ENCODE measurements at places on chromosomes 1 and 21. TPM values are rescaled to one million over a fixed set of nuclear protein-coding genes. Genes with fewer than 3 reads are reported as not detected.

DNA sequence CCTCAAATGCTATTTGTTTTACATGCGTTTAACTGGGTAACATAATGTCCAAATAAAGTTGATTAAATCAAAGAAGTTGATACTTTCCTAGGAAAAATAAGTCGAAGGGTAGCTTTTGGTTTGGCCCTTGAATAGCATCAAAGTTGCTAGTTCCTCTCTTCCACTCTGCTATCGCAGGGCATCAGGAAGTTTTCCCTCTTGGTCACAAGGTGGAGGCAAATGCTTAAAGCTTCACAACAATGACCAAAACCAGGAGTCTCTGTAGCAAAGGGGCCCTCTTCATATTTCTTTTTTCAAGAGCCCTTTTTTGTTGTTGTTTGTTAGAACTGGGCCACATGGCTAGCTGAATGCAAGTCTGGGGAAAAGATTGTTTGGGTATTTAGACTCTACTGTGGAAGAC is 668.4 kb downstream of the KCNT2 start:
- DNase-seq, result no peak

DNA sequence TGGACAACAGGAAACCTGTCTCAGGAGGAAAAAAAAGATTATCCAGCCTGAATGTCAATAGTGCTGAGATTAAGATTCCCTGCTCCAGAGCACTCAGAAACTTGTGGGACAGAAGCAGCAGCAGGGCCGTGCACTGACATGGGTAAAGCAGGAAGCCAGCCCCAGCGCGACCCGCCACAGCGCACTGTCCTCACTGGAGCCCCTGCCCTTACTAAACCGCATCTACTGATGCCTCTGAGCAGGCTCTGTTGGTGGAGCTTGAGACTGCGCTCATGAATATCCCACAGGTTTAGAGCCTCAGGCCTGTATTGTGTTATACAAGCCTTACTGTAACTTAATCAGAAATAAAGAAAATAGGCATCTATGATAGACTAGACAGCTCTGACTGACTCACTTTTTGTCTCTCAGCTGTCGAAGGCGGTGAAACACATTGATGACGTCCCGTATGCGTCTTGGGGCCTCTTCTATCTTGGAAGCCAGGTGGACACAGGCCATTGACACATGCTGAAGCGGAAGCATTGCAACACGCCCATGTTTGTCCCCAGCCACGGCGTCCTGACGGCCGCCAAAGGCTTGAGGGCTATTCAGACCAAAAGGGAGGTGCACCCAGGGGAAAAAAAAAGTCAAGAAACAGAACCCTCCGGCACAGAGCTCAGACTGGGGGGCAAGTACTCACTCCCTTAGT is 1.2 kb downstream of the CCNL2 start:
- DNase-seq, result no peak

GRCh38 chr1:23430803-23431202 is 6.3 kb upstream of the TCEA3 start:
- no peak for DNase-seq

GRCh38 chr1:70034403-70034802 is 171.0 kb downstream of the LRRC40 start:
- peak; percentile 6 for DNase-seq

DNA sequence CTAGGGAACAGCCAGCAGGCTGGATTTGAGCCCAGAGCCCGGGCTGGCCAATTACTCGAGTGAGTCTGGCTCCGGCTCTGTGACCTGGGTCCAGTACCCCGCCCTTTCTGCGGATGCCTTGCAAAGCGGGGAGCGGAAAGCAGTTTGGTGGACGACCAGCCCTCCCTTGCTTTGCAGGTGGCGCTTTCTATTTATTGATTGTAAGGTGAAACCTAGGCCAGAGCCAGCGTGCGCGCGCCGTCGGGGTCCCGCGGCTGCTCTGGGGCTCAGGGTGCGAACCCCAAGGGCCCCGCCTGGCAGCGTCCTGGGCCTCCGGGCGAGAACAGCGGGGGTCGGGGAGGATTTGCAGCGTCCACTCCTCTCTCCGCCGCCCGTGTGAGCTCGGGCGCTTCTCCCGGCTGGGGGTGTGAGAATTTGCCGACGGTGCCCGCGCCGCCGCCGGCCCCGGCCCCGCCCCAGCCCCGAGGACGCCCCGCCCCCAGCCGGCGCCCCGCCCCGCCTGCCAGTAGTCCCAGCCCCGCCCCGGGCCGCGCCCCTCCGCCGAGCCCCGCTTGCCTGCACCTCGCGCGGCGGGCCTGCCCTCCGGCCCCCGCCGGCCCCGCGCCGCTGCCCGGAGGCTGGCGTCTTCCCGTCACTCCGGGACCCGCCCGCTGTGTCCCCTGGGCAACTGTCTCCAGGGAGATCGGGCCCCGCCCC is 37.6 kb downstream of the PIK3CD start:
- peak; percentile 89 for DNase-seq

GRCh38 chr21:43972850-43973633 is 39.1 kb upstream of the TRAPPC10 start:
- peak; percentile 92 for DNase-seq

GRCh38 chr1:185495898-185496297 is 178.9 kb upstream of the IVNS1ABP start:
- no peak for DNase-seq

DNA sequence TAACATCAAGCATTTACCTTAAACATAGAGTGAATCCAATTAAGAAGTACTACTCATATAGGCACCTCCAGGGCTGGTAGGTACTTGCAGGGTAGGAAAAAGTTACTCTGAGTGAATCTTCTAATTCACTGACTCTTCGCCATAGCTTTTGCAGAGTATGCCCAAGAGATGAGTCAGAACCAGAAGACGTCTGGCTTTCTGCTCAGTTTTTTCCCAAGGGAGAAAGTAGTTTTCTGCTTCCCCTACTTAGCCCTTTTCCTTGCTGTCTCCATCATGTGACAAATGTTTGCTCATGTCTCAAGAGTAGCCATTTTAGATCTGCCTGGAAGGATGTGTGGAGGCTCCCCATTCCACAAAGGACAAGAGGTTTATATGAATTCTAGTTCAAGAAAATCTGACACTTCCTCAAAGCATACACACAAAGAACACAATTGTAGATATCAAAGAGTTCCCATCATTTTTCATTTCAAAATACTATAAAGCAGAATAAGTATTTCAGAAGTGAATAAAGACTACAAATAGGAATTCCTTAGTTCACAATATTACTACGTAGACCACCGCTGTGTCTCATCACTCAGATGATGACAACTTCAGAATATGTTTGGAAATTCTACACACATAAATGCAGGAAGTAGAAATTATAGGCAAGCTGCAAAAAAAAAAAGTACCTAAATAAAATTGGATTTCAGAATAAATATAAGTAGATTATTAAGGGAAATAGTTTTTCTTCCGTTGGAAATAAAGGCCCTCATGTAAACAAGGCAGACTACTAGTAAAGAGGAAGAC is 98.5 kb downstream of the ASH1L start:
- DNase-seq, result peak; percentile 65

DNA sequence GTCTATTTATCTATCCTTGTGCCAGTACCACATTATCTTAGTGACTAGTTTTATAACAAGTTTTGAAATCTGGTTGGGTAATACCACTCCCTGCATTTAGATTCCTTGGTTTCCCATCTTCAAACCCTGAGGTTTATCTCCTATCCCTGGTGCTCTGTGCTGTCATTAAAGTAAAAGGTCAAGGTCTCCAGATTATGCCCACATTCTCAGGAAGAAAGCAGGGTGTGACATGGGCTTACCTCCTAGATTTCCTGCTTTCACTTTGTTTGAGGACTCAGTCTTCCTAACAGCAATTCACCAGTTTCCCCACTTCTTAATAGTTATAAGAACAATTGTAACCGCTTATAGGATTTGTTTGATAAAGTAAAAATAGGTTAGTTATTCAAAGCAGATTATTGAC is 86.0 kb downstream of the CACHD1 start:
- no peak for DNase-seq

- no peak for DNase-seq
These were observed 331.9 kb downstream of the NPHP4 start for GRCh38 chr1:5660141-5660935.

GRCh38 chr1:44259090-44259489 is 45.8 kb downstream of the DMAP1 start:
- DNase-seq, result no peak

DNA sequence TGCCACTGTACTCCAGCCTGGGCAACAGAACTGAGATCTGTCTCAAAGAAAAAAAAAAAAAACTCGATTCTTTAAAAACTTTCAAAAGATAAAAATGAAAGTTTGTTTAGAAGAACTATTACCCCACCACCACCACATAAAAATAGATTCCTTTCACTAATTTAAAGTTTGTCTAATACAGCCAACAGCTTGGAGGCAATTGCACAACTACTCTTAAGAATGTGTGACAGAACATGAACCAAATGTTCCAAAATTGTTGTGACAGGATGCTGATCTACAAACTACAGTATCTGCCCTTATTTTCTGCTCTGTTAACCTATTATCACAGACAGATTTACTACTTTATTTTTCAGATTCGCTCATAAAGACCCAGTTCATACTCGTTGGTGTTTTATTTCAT is 5.5 kb upstream of the TGFBR3 start:
- no peak for DNase-seq

DNA sequence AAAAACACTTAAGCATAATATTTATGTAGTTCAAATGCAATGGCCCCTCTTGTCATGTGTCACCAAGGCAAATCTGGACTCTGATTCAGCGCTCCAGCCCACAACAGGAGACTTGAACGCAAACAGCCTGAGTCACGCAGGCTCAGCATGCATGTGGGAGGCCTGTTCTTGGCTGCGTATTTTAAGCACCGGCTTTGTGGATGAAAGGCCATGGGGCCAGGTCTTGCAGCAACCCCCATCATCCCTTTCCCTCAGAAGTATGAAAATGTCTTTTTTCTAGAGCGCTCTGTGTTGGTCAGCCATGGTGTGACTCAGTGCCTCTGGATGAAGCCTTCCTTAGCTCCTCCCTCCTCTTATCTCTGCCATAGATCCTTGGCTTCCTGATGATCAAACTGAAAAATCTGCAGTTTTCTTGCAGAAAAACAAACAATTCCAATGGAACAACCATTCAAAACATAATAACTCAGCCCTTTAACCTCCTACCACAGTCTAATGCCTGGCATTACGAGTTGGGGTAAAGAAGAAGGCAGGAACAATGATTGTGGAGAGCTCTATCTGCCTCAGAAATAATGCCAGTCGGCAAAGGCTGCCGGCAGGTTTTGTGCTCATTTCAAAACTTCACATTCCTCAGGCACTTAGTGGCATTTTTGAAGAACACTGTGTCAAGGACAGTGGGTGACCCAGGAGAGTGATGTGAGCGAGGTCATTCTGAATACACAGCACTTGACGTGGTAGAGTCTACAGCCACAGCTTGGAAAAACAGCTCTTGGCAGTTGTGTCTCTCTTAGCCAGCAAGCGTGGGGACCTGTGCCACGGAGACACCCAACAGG is 167.5 kb downstream of the CLIC6 start:
- peak; percentile 98 for DNase-seq

GRCh38 chr1:101431956-101432510 is 195.2 kb downstream of the S1PR1 start:
- no peak for DNase-seq

GRCh38 chr1:167693425-167694045 is 28.2 kb upstream of the MPZL1 start:
- DNase-seq, result no peak

- no peak for DNase-seq
These were observed 12.3 kb downstream of the MAPKAPK2 start for GRCh38 chr1:206696812-206697585.

GRCh38 chr1:159430985-159431384 is 1.0 kb upstream of the OR10J4 start:
- no peak for DNase-seq

- no peak for DNase-seq
These were observed 14.8 kb downstream of the LRRC41 start for GRCh38 chr1:46288485-46289133.

- no peak for DNase-seq
These were observed 120.5 kb upstream of the HMGB4 start for GRCh38 chr1:33743221-33743998.

DNA sequence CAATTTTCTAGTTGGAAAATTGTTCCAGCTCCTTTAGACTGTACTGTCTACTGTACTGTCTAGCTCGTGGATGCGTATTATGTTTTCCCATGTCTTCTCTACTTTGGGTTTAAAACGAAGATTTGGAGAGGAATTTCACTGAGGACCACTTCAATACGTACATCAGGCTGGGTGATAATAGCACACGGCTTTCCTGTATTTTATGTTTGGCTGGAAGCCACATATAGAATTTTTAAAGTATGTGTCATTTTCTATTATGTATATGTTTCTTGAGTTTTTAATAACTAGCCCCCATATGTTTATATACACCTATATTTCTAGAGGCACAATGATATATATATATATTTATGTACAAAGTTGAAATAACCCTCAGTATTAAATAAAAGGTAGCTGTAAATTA is 226.4 kb downstream of the GREM2 start:
- DNase-seq, result no peak

SPRR2F gene
- not detected for total RNA-seq

PCAT6 gene
- total RNA-seq, result not detected

NTMT2 gene
- not detected for total RNA-seq

PTGFRN gene
- 25.2 TPM for total RNA-seq

TOMM40L gene
- total RNA-seq, result 9.4 TPM

ANXA9 gene
- not detected for total RNA-seq

TMPRSS15 gene
- total RNA-seq, result not detected

TCHHL1 gene
- total RNA-seq, result not detected

CHIA gene
- total RNA-seq, result not detected

MMEL1 gene
- total RNA-seq, result not detected

ATP6V1G3 gene
- not detected for total RNA-seq

Measured in SJSA1 (cell line).